ENCODE measurements at places on chromosomes 6 and 20.

DNA sequence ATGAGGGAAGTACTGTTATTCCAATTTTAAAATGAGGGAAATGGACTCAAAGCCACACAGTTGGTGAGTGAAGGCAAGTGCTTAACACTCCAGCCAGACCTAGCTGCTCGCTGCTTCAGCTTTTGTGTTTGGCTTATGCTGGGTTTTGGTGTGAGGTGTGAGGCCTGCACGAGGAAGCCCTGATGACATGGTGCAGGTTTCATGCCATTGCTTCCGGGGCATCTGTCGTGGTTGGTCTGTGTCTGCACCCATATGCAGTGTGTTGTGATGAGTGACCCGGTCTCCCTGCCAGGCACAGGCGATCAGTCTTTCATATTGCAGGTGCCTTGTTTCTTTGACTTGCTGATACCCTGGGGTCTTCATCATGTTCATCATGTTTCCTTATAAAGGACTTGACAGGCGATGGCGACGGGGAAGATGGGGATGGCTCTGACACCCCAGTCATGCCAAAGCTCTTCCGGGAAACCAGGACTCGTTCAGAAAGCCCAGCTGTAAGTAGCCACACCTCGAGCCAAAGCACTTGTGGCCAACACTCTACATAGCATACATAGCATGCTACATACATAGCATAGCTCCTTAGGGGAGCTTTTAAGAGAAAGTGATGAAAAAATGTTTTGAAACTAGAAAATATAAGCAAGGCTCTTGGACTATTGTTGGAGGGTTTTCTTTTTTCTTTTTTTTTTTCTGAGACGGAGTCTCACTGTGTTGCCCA, 22.3 kb downstream of the DNMT3B start:
- no peak for DNase-seq

- no peak for DNase-seq
These were observed 38.4 kb downstream of the PPP1R3G start for GRCh38 chr6:5123296-5124143.

DNA sequence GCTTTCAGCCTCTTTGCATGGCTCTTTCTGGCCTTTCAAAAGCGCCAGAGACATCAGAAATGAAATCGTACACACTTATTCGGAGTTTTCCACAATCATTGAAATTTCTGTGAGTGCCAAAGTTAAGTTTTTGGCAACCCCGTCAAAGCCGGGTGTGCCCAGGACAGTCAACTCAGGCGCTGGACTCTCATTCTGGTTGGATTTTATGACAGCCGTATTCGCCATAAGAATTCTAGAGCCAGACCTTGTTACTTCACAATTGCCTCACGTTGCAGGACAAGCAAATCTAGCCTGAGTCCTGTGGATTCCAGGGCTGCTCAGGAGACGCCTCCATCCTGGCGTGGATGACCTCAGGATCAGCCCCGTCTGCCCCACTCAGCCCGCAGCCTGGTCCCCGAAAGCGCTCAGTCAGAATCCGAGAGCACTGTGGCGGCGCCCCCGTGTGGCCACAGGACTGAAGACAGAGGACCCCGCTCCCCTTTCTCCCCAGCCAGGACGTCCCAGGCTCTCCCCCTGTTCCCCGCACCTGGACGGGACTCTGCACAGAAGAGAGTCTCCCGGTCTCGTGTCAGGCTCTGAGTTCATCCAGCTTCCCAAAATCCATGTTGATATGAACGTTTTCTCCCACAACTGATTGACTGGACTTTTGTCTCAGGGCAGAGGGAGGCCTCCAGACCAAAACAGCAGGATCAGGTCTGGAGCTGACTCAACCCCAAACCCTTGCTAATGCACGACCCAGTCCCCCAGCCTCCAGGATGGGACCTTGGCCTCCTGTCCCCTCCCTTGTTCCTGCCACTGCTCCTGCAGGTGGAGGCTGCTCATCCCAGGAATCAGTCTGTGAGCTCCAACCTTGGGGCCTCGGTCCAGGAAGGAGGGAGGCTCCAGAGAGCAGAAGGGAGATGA, 38.2 kb downstream of the MICA start:
- DNase-seq, result peak; percentile 56

- no peak for DNase-seq
These were observed 134.4 kb upstream of the HMGCLL1 start for GRCh38 chr6:55713436-55713835.

- no peak for DNase-seq
These were observed 4.1 kb upstream of the LBP start for GRCh38 chr20:38342216-38342615.

DNA sequence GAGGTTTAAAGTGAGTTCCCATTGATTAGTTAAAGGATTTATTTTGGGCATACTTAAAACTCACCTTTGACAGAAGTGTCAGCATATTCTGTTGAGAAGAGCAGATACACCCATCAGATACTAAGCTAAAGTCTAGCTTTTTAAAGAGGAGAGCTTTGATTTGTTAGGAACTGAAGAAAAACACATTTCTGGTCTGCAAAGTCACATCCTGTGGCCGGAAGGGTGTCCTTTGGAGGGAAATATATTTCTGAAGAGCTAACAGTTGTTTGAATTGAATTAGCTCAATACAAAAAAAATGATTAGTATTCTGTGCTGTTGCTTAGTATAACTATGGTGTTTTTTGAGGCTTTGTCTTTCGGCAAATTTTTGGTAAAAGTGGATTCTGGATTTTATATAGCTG, 302.7 kb downstream of the RFPL4B start:
- no peak for DNase-seq

- DNase-seq, result no peak
These were observed 18.9 kb upstream of the SLC13A3 start for GRCh38 chr20:46670228-46670584.

DNA sequence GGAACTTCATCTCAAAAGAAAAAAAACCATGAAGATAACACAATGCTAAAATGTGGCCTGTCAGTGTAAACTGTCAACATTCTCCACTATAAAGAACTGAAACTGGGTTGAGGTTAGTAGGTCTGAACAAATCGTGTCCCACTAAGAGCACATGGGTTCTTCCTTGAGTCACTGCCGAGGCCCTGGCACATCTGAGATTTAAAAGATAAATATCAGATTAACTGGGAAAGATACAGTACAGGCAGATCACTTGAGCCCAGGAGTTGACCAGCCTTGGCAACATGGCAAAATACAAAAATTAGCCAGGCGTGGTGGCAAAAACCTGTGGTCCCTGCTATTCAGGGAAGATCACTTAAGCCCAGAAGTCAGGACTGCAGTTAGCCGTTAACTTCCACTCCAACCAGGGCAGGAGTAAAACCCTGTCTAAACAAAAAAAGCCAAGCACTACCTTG, 5.6 kb downstream of the EEF1A1 start:
- no peak for DNase-seq

GRCh38 chr6:22437665-22438064, 131.7 kb upstream of the HDGFL1 start:
- no peak for DNase-seq

- DNase-seq, result no peak
These were observed 5.1 kb upstream of the FAM50B start for GRCh38 chr6:3844097-3844463.

GRCh38 chr6:145087034-145087433, 648.3 kb downstream of the EPM2A start:
- DNase-seq, result no peak

- no peak for DNase-seq
These were observed 695.8 kb upstream of the MMS22L start for GRCh38 chr6:97978855-97979271.

DNA sequence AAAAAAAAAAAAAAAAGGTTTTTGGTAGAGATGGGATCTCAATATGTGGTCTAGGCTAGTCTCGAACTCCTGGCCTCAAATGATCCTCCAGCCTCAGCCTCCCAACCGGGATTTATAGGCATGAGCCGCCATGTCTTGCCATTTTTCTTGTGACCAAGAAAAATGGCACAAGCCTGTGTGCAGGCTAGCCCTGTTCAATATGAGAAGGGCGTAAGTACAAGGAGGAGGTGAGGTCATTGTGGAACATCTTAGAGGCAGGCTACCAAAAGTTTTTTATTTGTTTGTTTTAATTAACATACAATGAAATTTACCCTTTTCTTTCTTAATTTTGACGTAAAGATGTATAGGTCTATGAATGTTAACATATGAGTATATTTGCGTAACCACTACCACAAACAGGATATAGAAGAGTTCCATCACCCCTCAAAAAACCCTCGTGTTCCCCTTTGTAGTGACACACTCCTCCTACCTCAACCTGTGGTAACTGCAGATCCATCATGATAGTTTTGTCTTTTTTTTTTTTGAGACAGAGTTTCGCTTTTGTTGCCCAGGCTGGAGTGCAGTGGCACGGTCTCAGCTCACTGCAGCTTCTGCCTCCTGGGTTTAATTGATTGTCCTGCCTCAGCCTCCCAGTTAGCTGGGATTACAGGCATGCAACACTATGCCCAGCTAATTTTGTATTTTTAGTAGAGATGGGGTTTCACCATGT, 28.3 kb upstream of the KIF3B start:
- DNase-seq, result peak; percentile 36

DNA sequence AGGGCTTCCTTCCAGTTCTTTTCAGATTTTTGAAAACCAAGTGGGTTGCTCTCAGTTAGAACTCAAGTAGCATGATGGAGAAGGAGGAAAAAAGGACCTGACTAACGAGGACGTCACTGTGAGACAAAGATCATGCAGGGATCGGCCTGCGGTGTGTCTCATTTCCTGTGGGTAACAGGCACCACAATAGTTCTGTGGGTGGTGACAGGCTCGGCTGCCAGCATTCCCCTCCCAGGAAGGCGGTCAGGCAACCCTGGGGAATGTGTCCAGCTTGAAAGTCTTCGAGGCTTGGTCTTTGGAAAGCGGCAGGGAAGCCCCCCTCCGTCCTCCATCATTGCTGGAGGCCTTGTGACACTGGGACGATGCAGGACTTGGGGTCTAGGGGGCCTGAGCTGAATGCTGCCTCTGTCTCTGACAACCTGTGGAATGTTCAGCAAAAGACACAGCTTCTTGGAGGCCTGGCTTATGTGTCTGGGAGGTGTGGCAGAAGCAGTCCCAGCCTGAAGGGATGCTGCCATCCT, 121.0 kb downstream of the BCAS1 start:
- peak; percentile 66 for DNase-seq
